ENCODE measurements at places on chromosomes 2 and 18.

- DNase-seq, result no peak
Measured at GRCh38 chr2:16197504-16198147, 257.3 kb downstream of the MYCN start.

DNA sequence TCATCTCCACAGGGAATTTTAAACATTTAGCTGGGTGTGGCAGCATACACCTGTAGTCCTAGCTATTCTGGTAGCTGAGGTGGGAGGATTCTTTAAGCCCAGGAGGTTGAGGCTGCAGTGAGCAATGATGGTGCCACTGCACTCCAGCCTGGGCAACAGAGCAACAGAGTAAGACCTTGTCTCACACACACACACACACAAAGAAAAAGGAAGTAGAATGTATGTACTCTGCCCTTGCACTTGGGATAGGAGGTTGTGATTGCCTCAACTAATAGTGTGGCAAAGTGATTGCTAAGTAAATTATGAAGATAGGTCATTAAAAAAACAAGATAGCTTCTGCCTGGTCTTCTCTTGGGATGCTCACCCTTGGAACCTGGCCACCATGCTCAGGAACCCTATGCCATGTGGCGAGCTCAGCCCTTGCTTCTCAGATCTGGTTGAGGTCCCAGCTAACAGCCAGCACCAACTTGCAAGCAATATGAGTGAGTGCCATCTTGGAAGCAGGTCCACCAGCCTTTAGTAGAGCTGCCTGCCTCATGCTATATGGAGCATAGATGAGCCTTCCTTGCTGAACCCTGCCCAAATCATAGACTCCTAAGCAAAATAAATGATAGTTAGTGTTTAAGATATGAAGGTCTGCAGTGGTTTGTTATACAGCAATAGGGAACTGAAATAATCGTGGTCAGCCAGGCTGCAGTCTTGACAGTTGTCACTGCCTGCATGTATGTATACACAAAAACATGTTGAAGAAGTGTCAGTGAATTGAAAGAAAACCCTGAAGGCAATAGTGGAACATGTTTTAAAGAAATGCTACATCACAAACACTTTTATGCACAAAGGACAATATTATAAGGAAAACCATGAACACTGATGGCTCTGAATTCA is 30.1 kb upstream of the PNO1 start:
- no peak for DNase-seq

GRCh38 chr2:17190527-17190926 is 327.7 kb downstream of the RAD51AP2 start:
- no peak for DNase-seq

GRCh38 chr18:35289293-35289692 is 736 bp downstream of the ZSCAN30 start:
- DNase-seq, result no peak

DNA sequence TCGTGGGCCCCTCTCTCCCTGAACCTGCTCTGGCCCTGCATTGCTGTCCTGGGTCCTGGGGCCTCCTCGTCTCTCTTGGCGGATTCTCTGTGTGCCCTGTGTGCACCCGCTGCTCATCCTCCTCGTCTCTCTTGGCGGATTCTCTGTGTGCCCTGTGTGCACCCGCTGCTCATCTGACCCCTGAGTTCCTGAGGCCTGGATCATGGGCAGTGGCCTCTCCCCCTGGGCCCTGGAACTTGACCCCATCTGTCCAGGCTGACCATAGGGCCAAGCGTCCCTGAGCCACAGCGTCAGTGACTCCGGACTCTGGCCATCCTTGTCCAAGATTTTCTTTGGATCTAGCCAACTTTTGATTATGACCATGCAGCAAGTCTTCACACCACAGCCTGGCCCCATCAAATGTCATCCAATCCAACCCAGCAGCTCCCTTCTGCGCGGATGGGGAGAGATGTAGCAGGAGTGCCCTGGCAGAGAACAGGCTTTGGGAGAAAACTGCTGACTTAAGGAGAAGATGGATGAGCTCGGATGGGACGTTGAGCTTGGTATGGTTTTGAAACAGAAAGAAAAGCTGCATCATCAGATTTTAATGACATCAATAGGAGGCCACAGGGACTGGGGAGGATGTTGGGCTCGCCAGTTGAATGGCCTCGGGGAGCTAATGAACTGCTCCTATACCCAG is 455.1 kb upstream of the HS6ST1 start:
- DNase-seq, result no peak

GRCh38 chr2:240140511-240140910 is at the start of gene OTOS:
TSS of gene OTOS (minus strand) at chr2:240140658. CDS start at chr2:240140326, 332 bp downstream.
- DNase-seq, result no peak
